ENCODE measurements at places on chromosomes 4 and X.

DNA sequence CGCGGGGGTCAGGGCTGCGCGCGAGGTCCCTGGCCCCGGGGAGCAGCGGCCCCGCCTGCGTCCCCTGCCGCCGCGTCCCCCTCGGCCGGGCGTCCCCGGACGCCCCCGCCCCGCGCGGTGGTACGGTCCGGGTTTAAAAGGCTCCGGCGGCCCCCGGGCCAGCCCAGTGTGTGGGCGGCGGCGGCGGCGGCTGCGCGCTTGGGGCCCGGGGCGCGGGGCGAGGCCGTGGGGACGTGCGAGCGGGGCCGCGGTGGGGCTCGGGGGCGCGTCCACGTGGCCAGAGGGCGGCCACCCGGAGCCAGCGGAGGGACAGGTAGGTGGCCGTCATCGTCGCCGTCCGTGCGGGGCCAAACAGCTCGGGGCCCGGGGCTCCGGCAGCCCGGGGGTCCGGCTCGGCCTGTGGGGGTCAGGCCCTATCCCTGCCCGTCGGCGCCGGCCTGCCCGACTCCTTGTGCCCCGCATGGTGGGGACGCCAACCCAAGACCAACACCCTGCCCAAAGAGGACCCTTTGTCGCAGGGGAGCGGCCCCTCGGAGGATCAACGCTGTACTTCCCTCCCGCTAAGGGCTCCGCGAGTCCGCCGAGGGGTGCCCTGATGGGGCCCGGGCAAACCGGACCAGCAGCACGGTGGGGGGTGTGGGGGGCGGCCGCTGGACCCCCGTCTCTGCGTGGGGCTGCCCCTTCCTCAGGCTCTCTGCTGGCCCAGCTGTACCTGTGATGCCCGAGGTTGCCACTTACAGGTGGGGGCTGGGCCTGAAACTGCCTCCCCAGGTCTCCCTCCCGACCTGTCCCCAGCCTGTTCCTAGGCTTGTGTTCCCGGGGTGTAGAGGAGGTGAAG, at the start of gene PLXNA3:
PLXNA3 (plus strand) TSS at position 166 of the 838 bp plus-strand sequence. CDS start 1,903 bp downstream, outside the sequence.
- no peak for DNase-seq

DNA sequence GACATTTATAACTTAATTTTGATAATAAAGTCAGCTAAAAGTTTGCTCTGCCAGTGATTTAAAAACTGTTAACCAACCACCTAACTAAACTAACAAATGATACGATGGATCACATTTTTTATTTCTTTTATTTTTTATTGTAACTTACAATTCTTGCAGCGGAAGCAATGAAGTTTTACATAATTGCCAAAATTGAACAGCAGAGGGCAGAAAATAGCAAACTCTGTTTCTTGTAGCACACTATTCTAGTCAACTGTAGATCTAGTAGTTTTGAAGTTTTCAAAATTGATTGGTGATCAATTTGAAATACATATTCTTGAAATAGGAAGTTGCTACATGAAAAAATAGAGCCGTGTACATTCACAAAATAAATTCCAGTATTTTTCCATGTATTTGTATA, 2.8 kb upstream of the GRIA2 start:
- DNase-seq = no peak

- DNase-seq = no peak
Measured at GRCh38 chr4:104010722-104011121, 290.9 kb upstream of the TACR3 start.

GRCh38 chrX:2685886-2686285, 5.2 kb upstream of the CD99 start:
- DNase-seq = no peak

DNA sequence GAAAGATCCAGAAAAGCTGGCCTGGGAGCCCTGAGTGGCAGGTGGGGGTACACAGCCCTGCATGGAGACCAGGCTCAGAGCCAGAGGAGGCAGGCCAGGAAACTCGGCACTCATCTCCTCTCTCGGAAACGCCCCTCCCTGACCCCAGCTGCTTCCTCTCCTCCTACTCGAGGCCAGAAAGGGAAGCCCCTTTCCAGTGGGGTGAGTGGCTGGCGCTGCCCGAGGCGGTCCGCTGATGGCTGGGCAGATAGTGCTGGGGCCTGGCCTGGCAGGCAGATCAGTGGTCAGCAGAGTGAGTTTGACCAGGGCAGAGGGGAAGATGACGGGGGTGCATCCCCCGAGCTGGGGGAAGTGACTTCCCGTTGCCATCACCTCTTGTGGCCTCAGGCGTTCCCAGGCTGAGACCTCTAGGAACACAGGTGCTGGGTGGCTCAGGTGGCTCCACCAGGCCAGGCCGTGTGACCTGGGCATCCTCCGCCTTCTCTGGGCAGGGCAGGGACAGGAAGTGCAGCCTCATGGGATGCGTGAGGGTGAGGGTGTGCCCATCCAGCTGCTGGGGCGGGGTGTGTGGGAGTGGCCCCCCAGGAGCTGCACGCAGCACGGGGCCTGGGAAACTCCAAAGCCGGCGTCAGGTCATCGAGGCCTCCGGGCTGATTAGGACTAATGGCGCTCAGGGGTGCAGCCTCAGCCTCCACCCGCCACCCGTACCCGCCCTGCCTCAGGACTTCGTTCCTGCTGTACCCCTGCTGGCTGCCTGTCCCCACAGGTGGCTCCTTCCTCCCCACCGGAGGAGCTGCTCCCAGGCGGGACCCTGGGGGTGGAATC, 5.7 kb downstream of the SH3BP2 start:
- DNase-seq = peak; percentile 58

DNA sequence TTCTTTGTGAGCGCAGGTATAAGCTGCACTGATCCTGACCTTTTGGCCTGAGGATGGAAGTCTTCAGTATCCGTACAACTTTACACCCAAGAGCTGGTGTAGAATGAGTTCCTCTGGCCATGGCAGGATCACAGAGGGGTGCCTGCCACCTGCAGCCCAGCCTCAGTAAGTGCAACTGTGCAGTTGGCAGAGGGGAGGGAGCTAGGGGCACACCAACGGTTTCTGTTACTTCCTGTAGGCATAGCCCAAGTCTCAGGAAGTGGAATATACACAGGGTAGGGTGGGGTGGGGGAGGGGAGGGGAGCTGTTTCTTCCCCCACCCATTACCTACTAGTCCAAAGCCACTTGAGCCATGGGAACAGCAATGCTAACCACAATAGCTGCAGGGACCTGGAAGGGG, 85.4 kb upstream of the GBA3 start:
- peak; percentile 9 for DNase-seq

- DNase-seq = no peak
Measured at GRCh38 chrX:3257471-3257870, 89.0 kb downstream of the MXRA5 start.

DNA sequence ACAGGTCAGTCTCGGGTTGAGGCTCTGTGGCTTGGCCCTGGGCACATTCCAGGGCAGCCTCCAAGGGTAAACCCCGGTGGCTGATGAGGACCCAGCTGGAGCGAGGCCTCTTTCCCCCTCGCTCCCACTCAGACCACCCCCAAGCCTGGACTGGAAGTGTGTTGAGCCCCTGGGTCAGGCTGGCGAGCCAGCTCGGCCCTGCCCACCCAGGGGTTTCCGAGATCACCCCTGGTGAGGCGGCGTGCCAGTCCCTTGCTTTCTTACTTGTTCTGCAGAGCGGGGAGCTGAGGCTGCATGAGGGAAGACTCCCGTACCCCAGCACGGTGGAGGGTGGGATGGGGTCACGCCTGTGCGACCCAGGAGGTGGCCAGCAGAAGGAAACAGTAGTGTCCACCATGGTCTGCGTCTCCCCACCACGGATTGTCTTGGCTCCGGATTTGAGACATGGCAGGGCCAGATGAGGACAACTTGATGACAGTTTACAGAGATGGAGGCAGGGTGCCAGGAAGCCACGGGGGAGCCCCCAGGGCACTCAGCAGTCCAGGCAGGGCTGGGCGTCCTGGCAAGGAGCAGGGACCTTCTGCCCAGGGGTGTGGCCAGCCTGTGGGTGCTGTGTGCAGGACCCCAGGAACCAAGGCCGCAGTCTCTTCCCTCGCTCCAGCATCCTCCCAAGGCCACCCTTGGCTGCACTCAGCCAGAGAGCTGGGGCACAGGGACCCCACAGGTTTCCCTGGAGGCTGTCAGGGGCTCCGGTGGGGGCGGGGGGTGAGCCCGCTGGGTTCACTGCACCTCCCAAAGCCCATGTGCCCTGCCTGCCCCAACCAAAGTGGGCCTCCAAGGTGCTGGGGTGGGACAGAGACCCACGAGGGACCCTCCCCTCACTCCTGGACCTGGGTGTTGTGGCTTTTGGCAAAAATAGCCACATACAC, 6.6 kb upstream of the FGFRL1 start:
- no peak for DNase-seq

- DNase-seq = no peak
Measured at GRCh38 chr4:30553706-30554105, 166.5 kb upstream of the PCDH7 start.

DNA sequence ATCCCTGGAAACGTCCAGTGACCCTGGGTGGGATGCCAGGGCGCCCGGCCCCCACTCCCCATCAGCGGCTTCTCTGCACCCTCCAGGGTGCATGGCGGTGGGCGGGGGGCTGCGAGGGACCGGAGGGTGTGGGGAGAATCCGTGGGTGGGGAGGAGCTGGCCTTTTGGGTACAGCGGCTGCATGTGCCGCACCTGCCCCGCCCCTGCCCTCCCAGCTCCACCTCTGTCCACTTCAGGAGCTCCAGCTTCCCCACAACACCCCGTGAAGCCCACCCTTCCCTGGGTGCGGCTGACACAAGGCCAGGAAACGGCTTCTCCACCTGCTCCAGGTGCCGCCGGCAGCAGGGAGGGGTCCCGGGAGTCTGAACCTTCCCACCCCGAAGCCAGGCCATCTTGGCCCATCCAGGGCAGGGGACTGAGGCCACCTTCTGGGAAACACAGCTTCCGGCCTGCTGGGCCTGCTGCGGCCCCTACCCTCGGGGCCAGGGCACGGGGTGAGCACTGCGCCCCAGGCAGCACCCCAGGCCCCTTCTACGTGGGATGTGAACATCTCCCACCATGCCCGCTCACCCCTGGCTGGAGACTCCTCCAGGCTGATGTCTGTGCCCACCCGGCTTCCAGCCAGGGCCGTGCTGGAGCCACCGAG, 34.6 kb downstream of the CPLX1 start:
- DNase-seq = no peak

GRCh38 chrX:150544222-150544787, 24.1 kb upstream of the MTM1 start:
- no peak for DNase-seq

DNA sequence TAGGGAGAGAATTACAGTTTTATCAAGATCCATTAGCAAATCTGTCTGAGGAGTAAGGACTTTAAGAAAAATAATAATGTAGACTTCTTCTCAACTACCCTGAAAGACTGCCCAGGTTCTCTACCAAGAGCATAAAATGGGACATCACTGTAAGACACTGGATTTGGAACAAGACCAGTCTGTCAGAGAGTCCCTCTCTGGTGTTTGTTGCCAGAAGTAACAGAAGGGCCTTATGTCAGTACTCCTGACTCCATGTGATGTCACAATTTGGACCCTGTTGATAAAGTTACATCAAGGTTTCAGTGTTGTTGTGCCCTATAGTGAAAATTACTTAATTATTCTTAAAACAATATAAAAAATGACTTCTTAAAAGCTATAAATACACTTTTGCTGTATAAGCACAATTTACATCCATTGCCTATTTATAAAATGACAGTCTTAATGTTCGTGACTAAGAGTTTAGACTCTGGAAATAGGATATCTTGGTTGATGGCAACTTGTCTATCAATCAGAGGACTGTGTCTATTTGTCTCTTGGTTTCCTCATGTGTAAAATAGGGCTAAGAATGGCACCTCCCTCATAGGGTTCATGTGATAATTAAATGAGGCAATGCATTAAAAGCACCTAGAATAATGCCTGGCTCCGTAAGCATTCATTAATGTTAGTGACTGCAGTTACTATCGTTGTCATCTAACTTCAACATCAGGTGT, 57.8 kb downstream of the RS1 start:
- DNase-seq = no peak

DNA sequence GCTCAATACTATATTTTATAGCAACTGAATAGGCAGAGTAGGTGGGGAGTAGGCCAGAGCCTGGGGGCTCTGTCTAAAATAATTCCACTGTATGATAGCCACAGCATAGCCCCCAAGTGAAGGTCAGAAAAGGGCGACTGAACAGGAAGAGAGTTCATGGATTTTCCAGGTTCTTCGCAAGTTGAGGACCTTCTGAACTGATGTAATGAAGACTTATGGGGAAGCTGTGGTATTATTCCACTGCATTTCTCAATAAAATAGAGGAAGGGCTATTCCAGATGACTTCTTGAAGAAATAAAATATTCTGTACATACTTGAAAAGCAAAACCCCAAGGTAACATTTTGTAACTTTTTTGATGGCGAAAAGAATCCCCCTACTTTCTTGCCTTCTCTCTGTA, 231.4 kb upstream of the GPC4 start:
- no peak for DNase-seq

DNA sequence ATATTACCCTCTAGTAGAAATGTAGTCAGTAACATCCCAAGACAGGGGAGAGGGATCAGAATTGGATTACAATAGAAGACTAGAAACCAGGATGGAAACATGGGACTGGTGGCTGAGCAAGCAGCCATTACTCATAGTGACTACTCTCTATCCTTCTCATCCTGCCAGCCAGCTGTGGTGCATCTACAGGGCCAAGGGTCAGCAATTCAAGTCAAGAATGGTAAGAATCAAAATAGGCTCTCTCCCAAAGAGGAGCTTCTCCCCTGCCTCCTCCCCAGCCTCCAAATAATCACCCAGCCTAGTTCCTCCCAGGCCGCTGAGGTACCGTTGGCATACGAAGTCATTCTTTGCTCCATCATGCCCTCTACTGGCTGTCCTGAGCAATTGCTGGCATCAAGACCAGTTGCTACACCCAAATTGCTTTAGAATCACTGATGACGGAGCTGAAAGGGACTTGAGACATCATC, 19.4 kb downstream of the AWAT2 start:
- DNase-seq = no peak

- DNase-seq = no peak
Measured at GRCh38 chrX:67780694-67781109, 236.9 kb downstream of the AR start.

GRCh38 chr4:17664755-17665154, 50.3 kb downstream of the MED28 start:
- DNase-seq = no peak

- DNase-seq = no peak
Measured at GRCh38 chr4:55435141-55435841, 39.5 kb downstream of the TMEM165 start.

GRCh38 chrX:130615941-130616340, 214.2 kb downstream of the RBMX2 start:
- no peak for DNase-seq

DNA sequence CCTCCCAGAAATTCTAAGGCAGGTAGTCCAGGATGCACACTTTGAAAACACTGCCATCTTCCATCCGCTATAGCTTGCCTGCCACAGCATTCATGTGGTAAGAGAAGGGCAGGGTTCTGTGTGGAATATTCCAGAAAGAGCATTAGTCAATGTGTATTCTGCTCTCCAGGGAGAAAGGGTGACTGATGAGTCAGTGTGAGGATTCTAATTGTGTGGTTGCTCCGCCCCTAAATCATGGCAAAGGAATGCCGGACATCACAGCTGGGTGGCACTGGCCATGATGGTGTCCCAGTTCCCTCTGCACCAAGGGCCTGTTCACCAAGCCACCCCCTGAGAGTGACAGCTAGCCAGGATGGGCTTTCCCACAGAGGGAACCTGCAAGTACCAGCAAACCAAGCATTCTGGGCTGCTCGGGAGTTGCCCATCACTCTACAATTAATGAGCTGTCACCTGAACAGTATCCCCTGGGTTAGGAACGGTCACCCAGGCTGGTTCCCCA, 9.5 kb downstream of the IDS start:
- DNase-seq = no peak
